Activated effector memory CD4-positive, alpha-beta T cell treated with anti-CD3 and anti-CD28 coated beads, Interleukin-2, amount 50 U/mL, for 16 hours (primary cell): ENCODE measurements at places on chromosomes 13 and 19.

- DNase-seq, result peak; percentile 67
These were observed 4.6 kb downstream of the PPP5C start for GRCh38 chr19:46351241-46352041.

- DNase-seq, result peak; percentile 91
These were observed 9.4 kb upstream of the CEACAM16 start for GRCh38 chr19:44689290-44690130.

- no peak for DNase-seq
These were observed 858.0 kb upstream of the SLITRK5 start for GRCh38 chr13:86813198-86813597.

DNA sequence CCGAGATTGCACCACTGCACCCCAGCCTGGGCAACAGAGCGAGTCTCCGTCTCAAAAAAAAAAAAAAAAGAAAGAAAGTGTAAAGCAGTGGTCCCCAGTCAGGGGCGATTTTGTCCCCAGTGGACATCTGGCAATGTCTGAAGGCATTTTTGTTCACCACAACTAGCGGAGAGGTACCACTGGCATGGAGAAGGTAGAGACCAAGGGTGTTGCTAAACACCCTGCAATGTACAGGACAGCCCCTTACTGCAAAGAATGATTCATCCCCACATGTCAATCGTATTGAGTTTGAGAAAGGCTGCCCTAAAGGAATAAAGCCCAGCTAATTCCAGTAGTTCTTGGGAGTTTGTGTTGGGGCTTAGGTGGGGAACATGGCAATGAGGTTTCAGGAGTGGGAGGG is 38.7 kb downstream of the CYP4F2 start:
- DNase-seq, result no peak

DNA sequence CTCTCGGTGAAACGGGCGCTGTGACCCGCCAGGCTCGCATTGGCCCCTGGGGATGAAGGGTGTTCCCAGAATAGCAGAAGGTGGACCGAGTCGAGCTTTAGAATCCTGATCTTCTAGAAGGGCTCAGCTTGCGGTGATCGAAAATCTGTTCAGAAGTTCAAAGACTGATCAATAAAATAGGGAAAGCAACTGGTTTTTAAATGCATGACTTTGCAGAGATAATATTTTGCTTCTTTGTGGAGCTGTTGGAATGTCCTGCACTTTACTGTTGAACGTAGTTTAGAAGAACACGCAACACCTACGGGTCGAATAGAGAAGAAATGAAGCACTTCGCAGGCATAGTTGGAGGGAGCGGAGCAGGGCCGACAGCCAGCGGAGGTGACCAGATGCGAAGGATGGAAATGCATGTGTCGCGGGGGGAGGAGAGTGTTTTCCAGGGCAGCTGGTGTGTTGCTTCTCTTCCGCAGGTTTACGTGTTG is 766 bp downstream of the CEBPG start:
- DNase-seq, result no peak

- DNase-seq, result no peak
These were observed 21.9 kb downstream of the RBM26 start for GRCh38 chr13:79384022-79384610.

- no peak for DNase-seq
These were observed 3.1 kb downstream of the SLITRK5 start for GRCh38 chr13:87674247-87674738.

GRCh38 chr19:8460516-8461298 is 15.9 kb downstream of the HNRNPM start:
- no peak for DNase-seq

- no peak for DNase-seq
These were observed 110.6 kb downstream of the STARD13 start for GRCh38 chr13:33174931-33175330.

DNA sequence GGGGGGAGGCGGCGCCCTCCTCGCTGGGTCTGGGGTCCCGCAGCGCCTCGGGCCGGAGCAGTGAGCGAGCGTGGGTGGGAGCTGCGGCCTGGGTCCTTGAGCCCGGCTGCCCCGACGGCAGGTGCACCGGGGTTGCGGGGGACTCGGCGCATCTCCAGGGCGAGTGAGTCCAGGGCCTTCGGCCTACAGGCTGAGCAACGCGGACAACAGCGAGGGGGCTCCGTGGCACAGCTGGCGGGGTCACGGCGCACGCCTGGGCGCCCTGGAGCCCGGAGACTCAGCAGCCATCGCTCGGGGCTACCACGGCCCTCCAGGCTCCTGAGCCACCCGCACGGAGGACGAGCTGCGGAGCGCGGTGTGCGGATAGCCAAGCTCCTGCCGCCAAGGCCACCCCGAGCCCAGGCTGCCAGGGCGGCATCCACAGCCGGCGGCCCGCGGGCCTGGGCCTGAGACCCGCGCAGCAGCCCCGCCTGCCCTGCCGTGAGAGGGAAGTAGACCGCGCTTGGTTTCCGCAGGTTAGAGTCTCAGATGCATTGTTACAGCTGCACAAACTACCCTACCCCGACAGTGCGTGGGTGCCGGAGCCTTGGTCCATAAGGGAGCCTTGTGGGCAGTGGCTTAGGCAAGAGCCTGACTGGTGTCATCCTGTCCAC is 253.9 kb upstream of the SGCG start:
- no peak for DNase-seq

DNA sequence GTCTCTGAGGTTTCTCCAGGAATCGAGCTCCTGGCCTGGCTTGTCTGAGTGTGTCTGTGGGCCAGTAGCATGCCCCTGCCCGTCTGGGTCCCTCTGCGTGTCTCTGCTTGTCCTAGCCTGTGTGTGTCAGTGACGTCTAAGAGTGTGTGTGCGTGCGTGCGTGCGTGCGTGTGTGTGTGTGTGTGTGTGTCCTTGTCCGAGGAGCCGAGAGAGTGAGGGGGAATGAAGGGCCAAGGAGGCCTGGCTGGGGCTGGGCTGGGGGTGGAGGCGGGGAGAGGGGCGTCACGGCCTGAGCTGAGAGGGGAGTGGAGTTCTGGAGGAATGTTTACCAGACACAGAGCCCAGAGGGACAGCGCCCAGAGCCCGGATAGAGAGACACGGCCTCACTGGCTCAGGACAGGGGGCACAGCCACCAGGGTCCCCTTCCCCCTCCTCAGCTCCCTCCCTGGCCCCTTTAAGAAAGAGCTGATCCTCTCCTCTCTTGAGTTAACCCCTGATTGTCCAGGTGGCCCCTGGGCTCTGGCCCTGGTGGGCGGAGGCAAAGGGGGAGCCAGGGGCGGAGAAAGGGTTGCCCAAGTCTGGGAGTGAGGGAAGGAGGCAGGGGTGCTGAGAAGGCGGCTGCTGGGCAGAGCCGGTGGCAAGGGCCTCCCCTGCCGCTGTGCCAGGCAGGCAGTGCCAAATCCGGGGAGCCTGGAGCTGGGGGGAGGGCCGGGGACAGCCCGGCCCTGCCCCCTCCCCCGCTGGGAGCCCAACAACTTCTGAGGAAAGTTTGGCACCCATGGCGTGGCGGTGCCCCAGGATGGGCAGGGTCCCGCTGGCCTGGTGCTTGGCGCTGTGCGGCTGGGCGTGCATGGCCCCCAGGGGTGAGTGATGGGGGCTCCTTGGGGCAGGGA is at the start of gene AXL:
Gene AXL (plus strand): TSS at position 609 of the 893 bp plus-strand sequence. CDS start 170 bp downstream, at position 779.
- DNase-seq, result no peak
